ENCODE measurements at places on chromosomes 13 and 19. TPM values are rescaled to one million over a fixed set of nuclear protein-coding genes. Genes with fewer than 3 reads are reported as not detected.
A peak's percentile ranks its signal among the peaks of the same experiment; 100 is the strongest.

Gene KIR2DL3
- polyA plus RNA-seq: 81.1 TPM

Gene IL4I1
- 0.27 TPM for polyA plus RNA-seq

Gene ZNF552
- polyA plus RNA-seq: 5.2 TPM

Gene SIX5
- polyA plus RNA-seq: not detected

Gene LILRB4
- polyA plus RNA-seq: 0.27 TPM

Gene ZNF555
- 3.8 TPM for polyA plus RNA-seq

GRCh38 chr19:46269101-46269500 is 27.7 kb upstream of the HIF3A start:
- H3K4me3 ChIP-seq: peak overlapping the region; percentile 17
- H3K27ac ChIP-seq: no peak overlapping the region
- peak; percentile 32 for DNase-seq

- peaks cover 10% of the 10 kb centered on the region for H3K27me3 ChIP-seq
- peaks cover 18% of the 10 kb centered on the region for H3K4me1 ChIP-seq
- no peaks in the 10 kb centered on the region for H3K36me3 ChIP-seq
- H3K27ac ChIP-seq: no peak overlapping the region
- peak overlapping the region; percentile 78 for H3K4me3 ChIP-seq
These were observed 1.7 kb downstream of the KLF5 start for GRCh38 chr13:73060251-73061160.

DNA sequence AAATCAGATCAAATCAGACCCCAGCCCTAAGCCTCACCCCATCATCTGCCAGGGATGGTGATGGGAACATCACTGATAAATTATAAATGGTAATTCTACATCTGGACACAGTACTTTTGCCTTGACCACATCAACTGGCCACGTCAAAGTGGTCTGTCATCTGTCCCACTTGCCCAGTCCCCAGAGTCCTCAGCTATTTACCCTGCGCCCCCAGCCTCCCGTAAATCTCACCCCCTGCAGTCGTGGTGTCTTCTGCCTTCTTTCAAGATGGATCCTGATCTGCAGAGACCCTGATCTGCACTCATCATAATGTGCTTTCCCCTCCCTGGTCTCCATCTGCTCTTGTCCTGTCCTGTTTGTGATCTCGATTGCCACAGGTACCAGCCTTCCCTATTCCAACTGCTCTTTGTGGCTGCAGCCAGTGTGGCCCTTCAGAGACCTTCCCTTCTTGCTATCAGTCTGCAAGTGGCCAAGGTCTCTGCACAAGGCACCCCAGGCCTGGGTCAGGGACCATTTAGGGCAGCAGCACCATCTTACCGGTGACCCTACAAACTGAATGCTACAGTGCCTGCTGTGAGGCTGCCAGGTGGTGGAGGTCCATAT is 26.7 kb upstream of the POP4 start:
- no peak overlapping the region for H3K4me3 ChIP-seq
- H3K27me3 ChIP-seq: peaks cover 5% of the 10 kb centered on the region
- no peak for DNase-seq
- no peaks in the 10 kb centered on the region for H3K4me1 ChIP-seq
- no peak overlapping the region for H3K27ac ChIP-seq
- H3K36me3 ChIP-seq: no peaks in the 10 kb centered on the region

DNA sequence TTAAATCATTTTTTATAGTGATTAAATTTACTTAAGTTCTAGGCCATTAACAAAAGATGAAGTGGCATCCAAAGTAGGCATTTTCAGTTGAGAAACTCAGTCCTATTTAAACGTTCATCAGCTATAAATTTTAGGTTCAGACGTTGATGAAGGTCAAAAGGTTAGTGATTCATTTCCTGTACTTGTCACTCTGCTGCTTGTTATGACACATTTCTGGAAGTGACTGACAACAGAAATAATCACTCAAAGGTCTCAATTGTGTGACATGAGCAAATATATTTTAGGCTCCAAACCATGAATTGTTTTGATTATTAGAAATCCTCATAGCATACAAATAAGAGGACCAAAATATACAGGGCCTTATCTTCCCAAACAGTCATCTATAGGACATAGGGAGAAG is 10.3 kb upstream of the EDNRB start:
- no peak for DNase-seq
- peaks cover 8% of the 10 kb centered on the region for H3K27me3 ChIP-seq
- H3K4me1 ChIP-seq: peaks cover 17% of the 10 kb centered on the region
- H3K4me3 ChIP-seq: no peak overlapping the region
- H3K36me3 ChIP-seq: no peaks in the 10 kb centered on the region
- no peak overlapping the region for H3K27ac ChIP-seq

DNA sequence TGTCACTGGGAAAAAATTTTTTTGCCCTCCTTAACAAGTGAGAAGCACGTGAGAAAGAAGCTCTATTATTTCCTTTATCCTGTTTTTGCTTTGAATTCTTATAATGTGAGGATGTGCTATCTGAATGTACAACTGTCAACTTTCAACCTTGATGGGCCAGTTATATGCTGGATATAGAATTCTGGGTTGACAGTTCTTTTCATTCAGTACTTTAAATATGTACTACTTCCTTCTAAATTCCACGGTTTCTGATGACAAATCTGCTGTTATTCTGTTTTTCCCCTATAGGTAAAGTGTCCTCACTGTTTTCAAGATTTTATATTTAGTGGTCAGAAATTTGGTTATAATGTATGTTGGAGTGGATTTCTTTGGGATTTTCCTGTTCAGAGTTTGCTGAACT is 29.9 kb downstream of the ZDHHC20 start:
- no peak for DNase-seq
- H3K27me3 ChIP-seq: no peaks in the 10 kb centered on the region
- no peak overlapping the region for H3K4me3 ChIP-seq
- peaks cover 15% of the 10 kb centered on the region for H3K36me3 ChIP-seq
- H3K27ac ChIP-seq: no peak overlapping the region

- no peak overlapping the region for H3K27ac ChIP-seq
- no peak overlapping the region for H3K4me3 ChIP-seq
- peaks cover 7% of the 10 kb centered on the region for H3K27me3 ChIP-seq
These were observed 15.4 kb downstream of the TMEM255B start for GRCh38 chr13:113774177-113775107.

DNA sequence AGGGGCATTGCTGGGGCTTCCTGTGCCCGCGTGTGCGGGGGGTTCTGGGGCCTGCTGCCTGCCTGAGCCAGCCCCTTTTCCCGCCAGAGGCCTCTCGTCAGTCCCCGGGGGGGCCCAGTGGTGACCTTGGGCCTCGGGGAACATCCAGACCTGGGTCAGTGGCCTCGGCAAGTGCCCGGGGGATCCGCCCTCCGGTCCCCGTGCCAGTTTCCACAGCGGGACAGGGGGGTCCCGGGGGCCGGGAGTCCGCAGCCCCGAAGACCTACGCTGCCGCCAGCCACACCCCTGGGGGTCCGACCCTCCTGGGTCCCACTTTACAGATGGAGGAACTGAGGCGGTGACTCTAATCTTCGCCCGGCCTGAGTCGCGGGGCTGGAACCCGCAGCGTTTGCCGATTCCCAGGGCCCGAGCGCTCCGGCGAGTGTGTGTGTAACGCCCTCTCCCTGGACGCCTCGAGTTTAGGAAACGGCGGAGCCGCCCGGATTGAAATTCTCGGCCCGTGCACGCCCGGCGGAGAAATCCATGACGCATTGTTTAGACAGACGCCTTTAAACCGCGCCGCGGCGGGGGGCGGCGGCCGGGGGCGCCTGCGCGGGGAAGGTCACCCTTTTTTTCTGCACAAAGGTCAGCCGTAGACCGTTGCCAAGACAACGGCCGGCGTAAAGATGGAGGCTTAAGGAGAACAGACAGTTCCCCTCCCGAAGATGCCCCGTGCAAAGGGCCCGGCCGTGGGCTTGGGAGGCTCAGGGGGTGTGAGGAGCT is 39.3 kb downstream of the EFNA2 start:
- H3K4me1 ChIP-seq: peaks cover 6% of the 10 kb centered on the region
- H3K27me3 ChIP-seq: peaks cover 16% of the 10 kb centered on the region
- peaks cover 4% of the 10 kb centered on the region for H3K36me3 ChIP-seq
- DNase-seq: peak; percentile 22
- no peak overlapping the region for H3K27ac ChIP-seq

GRCh38 chr19:28905996-28906395 is 307.0 kb downstream of the UQCRFS1 start:
- no peak for DNase-seq
- no peaks in the 10 kb centered on the region for H3K4me1 ChIP-seq
- no peak overlapping the region for H3K27ac ChIP-seq
- peaks cover 4% of the 10 kb centered on the region for H3K27me3 ChIP-seq

- H3K4me3 ChIP-seq: no peak overlapping the region
- peaks cover 7% of the 10 kb centered on the region for H3K27me3 ChIP-seq
- H3K36me3 ChIP-seq: no peaks in the 10 kb centered on the region
- no peak for DNase-seq
- peaks cover 12% of the 10 kb centered on the region for H3K4me1 ChIP-seq
These were observed 84.2 kb downstream of the AKAP11 start for GRCh38 chr13:42356184-42356575.

DNA sequence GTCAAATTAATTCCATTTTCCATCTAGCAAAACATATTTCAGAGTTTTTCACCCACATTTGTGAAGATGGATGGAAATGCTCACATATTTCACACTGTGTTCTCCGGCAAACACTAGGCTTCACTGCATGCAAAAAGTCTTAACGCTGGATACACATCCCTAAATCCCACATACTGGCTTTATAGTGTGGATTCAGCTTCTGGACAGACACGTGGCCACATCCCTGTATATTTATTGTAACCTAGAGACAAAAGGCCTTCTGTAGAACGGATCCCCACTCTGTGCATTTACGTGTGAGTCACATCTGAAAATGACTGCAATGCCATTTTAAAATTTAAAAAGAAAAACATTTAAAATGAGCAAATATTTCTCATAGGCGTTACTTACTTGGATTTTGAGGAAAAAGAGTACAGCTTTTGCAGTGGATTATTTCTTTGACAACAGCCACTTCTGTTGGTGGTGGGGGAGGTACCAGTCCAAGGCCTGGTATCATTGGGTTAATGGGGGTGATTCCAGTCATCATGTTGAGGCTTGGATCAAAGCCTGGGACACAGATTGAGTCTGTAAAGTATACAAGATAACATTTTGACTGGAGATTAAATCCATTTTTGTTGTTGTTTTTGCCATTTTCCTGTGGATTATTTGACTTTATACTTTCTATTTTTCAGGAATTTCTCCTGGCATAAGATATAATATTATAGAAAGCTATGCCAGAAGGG is 337.7 kb downstream of the DNAJC15 start:
- peaks cover 3% of the 10 kb centered on the region for H3K27me3 ChIP-seq
- H3K4me1 ChIP-seq: no peaks in the 10 kb centered on the region
- no peak for DNase-seq
- no peak overlapping the region for H3K4me3 ChIP-seq

DNA sequence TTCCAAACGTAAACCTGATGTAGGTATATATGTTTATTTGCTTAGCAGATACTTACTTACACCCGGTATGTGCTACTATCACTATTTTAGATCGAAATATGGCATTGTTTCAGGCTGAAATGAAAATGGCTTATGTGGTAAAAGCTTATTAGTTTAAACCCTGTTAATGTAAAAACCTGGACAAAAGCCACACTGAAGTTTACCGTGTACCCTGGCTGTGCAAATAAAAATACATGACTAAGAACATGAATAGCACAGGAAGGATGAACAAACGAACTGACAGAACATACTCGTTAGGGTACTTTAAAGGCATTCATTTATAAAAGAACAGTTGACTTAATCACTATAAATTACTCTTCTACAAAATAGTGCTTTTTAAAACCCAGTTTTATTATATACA is 6.6 kb downstream of the CLDN10 start:
- H3K4me3 ChIP-seq: no peak overlapping the region
- peaks cover 18% of the 10 kb centered on the region for H3K27me3 ChIP-seq
- H3K4me1 ChIP-seq: peaks cover under 1% of the 10 kb centered on the region

DNA sequence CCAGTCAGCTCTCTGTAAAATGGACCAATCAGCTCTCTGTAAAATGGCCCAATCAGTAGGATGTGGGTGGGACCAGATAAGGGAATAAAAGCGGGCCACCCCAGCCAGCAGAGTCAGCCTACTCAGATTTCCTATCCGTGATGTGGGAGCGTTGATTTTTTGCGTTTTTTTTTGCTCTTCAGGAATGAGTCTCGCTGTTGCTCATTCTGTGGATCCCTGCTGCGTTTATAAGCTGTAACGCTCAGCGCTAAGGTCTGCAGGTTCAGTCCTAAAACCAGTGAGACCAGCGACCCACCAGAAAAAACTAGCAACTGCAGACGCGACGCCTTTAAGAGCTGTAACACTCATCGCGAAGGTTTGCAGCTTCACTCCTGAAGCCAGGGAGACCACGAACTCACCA is 435.7 kb downstream of the SLITRK6 start:
- no peaks in the 10 kb centered on the region for H3K4me1 ChIP-seq
- no peak for DNase-seq
- H3K27me3 ChIP-seq: no peaks in the 10 kb centered on the region
- no peak overlapping the region for H3K27ac ChIP-seq

DNA sequence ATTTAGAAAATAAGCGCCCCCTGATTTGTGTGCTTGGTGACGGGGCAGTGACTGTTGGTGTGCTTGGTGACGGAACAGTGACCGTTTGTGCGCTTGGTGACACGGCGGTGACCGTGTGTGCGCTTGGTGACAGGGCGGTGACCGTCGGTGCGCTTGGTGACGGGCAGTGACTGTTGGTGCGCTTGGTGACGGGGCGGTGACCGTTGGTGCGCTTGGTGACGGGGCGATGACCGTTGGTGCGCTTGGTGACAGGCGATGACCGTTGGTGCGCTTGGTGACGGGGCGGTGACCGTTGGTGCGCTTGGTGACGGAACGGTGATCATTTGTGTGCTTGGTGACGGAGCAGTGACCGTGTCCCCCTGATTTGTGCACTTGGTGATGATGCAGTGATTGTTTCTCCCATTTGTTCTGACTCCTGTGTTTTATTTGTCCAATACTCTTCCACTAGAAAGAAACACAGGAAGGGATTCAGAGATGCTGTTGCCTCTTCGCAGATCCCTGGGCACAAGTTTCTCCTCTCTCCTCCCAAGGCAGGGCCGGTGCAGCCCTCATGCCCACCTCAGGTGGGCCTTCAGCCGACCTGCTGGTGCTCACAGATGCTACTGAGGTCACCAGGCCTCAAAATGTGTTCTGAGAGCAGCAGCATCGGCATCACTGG is 128.3 kb downstream of the ATP11A start:
- DNase-seq: no peak
- H3K27me3 ChIP-seq: no peaks in the 10 kb centered on the region
- H3K36me3 ChIP-seq: peaks cover 39% of the 10 kb centered on the region
- H3K4me1 ChIP-seq: no peaks in the 10 kb centered on the region
- no peak overlapping the region for H3K4me3 ChIP-seq
- no peak overlapping the region for H3K27ac ChIP-seq

GRCh38 chr19:28847468-28847867 is 365.5 kb downstream of the UQCRFS1 start:
- H3K4me3 ChIP-seq: no peak overlapping the region
- no peaks in the 10 kb centered on the region for H3K4me1 ChIP-seq
- H3K36me3 ChIP-seq: no peaks in the 10 kb centered on the region
- no peak for DNase-seq

GRCh38 chr19:48881741-48882657 is 9.8 kb downstream of the PPP1R15A start:
- H3K36me3 ChIP-seq: peaks cover 6% of the 10 kb centered on the region
- H3K27ac ChIP-seq: no peak overlapping the region
- H3K4me1 ChIP-seq: no peaks in the 10 kb centered on the region
- H3K4me3 ChIP-seq: no peak overlapping the region
